ENCODE measurements at places on chromosomes 2 and 18. TPM values are rescaled to one million over a fixed set of nuclear protein-coding genes. Genes with fewer than 3 reads are reported as not detected.

- no peak for DNase-seq
Measured at GRCh38 chr2:110729106-110729505, 3.3 kb upstream of the ACOXL start.

DNA sequence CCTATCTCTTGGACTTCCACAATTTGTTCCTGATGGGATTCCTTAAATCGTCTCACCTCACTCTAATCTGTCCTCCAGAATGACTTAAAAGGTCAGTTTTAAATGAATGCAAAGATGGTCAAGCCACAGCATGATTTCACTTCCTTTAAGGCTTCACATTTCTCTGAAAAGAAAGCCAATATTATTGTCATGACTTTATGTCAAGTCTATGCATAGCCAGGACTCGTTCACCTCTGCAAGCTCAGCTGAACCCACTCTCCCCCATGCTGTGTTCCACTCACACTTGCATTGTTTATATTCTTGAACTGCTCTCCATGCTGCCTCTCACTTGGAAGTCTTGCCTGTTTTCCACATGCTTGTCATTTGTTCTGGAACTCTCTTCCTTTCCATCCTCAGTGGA, 298.4 kb upstream of the MMADHC start:
- no peak for DNase-seq

- peak; percentile 67 for DNase-seq
Measured at GRCh38 chr18:37564711-37565100, 892 bp downstream of the CELF4 start.

- no peak for DNase-seq
Measured at GRCh38 chr2:217836901-217837491, 165.8 kb downstream of the TNS1 start.

DNA sequence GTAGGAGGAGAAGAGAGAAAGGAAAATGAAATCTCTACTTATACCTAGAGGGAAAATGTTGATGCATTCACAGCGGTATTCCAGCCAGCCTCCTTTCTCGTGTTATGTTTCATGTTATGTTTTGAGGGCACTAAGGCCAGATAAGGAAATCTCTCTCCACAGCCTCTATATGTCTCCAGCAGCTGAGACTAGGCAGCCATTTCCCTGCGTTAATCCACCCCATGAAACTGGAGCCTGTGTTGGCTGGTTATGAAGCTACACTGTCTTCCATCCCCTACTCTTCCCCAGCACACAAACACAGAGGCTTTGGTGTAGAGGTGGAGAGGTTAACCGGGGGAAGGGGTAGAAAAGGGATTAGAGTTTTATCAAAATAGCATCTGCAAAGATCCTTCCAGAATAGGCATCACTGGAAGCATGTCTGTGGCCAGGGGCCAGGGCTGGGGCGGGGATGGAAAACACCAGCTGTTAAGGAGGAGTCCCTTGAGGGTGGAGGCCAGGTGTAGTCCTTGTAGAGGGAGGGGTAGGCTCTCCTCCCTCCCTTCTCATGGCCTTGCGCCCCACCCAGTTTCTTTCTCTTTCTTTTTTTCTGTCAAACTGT, 100.9 kb upstream of the TNP1 start:
- no peak for DNase-seq

DNA sequence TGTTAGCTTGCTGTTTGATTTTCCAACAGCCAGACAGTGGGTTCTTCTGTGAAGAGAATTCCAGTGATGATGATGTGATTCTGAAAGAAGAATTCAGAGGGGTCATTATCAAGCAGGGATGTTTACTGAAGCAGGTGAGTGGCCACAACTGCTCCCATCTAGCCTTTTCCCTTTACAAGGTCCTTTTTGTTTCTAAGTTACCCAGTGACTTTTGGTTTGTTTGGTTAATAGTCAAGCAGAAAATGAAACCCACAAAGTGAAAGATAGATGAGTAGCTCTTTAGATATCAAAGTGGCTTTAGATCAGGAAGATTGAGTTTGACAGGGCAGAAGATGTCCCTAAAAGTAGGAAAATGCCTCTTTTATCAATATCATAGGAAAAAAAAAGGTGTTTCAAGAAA, 23.3 kb downstream of the PLEK start:
- no peak for DNase-seq

GRCh38 chr2:6924924-6925409, 7.8 kb downstream of the RNF144A start:
- no peak for DNase-seq

- DNase-seq, result no peak
Measured at GRCh38 chr2:234953116-234954031, 1.6 kb downstream of the SH3BP4 start.

GRCh38 chr2:31057691-31058090, 80.5 kb downstream of the GALNT14 start:
- DNase-seq, result no peak

- DNase-seq, result no peak
Measured at GRCh38 chr2:36561237-36561944, 36.6 kb downstream of the FEZ2 start.

GRCh38 chr18:79935499-79935898, 16.0 kb downstream of the SLC66A2 start:
- no peak for DNase-seq

DNA sequence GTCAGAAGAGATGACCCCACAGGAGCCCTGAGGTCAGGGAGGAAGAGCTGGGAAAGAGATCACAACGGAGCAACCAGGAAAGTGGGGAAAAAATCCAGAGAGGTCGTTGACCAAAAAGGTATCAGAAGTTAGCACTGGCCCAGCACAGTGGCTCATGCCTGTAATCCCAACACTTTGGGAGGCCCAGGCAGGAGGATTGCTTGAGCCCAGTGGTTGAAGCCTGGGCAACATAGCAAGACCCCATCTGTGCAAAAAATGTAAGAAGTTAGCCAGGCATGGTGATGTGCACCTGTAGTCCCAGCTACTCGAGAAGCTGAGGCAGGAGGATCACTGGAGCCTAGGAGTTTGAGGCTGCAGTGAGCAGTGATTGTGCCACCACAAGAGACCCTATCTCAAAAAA, 121.5 kb downstream of the GBX2 start:
- DNase-seq, result no peak

KLHL14 gene
- polyA plus RNA-seq, result 26.8 TPM

POTEI gene
- 0.10 TPM for polyA plus RNA-seq

FBXO48 gene
- 1.7 TPM for polyA plus RNA-seq

CCDC74A gene
- 12.1 TPM for polyA plus RNA-seq

SERPINB5 gene
- polyA plus RNA-seq, result not detected

All from right renal cortex interstitium (tissue), 3 donors.